Central memory CD8-positive, alpha-beta T cell (primary cell): ENCODE measurements at places on chromosomes 6 and 20.

DNA sequence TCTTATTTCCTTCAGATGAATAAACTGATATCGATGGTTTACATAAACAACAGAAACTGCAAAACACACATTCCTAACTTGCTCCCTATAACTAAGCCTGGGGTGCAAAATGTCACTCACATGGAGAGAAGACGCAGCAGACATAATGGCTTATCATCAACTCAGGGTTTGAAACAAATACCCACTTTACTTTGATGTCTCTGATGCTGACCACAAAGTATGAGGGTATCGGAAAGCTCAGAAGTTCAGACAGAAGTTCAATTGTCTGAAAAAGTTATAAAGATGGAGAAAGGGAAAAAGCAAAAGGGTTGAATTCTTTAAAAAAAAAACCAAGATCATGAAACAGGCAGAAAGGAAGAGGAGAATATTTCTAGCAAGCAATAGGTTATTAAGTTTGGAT, 102.7 kb downstream of the FOXC1 start:
- DNase-seq = no peak

DNA sequence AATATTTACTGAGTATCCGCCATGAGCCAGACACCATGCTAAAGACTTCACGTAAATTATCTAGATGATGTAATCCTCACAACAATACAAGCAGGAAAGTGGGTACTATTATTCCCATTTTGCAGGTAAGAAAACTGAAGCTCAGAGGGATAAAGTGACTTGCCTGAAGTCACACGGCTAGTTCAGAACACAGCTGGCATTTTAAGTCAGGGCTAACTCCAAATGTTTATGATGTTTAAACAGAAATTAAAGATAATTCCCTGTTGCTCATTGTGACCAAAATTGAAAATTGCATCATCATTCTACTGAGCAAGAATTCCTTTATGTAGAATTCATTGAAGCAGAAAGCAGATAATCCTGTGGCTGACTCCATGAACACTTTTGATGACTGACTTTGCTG, 71.3 kb upstream of the STXBP5 start:
- DNase-seq = no peak

GRCh38 chr6:46556053-46556452, 64.8 kb upstream of the RCAN2 start:
- DNase-seq = no peak

GRCh38 chr20:32404017-32404416, 45.9 kb downstream of the ASXL1 start:
- no peak for DNase-seq
